ENCODE measurements at places on chromosomes 12 and 14. TPM values are rescaled to one million over a fixed set of nuclear protein-coding genes. Genes with fewer than 3 reads are reported as not detected.

DNA sequence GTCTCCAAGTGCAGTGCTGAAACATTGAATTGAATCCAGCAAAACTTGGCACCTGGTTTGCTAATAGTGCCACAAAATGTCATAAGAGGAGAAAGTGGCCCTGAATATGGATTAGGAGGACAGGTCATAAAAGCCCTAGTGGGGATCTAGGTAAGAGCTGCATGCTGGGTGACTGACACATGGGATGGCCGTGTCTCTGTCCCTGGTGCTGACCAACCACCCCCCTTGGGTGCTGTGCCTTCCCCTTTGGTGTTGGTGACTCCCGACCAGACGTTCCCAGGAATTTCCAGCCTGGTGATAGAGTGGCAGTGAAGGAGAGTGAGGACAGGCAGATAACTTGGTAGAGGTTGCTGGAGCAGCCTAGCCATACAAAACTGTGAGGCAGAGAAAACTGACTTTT, 142.8 kb downstream of the VRK1 start:
- DNase-seq: no peak

- no peak for DNase-seq
Measured at GRCh38 chr14:100317912-100318808, 5.0 kb upstream of the SLC25A47 start.

GRCh38 chr12:69509904-69510827, 40.0 kb downstream of the FRS2 start:
- no peak for DNase-seq

GRCh38 chr12:25712169-25712568, 159.1 kb upstream of the LMNTD1 start:
- DNase-seq: no peak

The FGD4 gene
- 21.9 TPM for total RNA-seq

DNA sequence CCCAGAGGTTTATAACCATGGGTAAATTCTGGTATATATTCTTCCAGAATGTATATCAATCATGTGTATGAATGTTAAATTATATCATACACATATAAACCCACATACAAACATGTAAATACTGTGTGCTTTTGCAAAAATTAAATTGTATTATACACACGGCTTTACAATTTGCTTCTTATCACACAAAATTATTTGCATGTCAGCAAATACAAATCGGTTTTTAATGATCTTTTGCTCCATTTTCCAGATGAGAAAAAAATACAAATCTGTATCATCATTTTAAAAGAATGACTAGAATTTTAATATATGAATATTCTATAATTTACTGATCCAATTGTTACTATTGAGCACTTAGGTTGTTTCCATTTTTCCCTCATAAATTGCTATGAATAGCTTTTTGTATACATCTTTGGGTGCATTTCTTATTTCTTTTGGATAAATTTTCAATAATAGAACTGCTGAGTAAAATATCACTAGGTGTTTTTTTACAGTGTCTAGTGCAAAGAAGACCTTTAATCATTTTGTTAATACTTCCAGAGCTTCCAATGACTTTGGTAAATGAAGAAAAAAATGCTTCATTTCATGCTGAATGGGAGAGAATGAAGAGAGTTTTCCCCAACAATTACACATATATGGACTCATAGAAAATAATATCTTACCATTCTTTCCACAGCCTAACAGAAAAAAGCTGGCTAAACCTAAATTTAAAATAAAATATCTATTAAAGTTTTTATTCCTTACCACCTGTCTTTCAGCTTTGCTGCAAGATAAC, 3.5 kb downstream of the LYZ start:
- no peak for DNase-seq

The TAPBPL gene
- 8.3 TPM for total RNA-seq

GRCh38 chr12:78420991-78421390, 443.6 kb upstream of the SYT1 start:
- DNase-seq: no peak

- peak; percentile 96 for DNase-seq
Measured at GRCh38 chr14:61080591-61081010, 99.6 kb downstream of the SLC38A6 start.

The TTC6 gene
- total RNA-seq: 0.10 TPM

GRCh38 chr14:89621791-89622638, 205.0 kb upstream of the FOXN3 start:
- no peak for DNase-seq

- DNase-seq: no peak
Measured at GRCh38 chr12:40183715-40184114, 41.1 kb upstream of the LRRK2 start.

All from skin of body (tissue), 3 donors.